ENCODE measurements at places on chromosomes 7 and 10.

DNA sequence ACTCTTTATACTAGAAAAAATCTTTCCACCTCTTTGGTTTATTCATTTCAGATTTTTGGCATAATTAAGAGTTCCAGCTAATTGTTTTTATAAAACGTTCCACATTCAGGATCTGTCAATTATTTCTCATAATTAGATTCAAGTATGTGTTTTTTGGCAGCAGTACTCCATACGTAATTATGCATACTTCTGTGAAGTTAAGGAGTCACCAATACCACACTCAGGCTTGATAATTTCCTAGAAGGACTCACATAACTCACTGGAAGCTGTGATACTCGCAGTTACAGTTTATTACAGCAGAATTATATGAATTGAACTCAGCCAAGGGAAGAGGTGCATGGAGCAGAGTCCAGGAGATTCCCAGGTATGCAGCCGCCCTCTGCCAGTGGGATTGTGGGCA, 290.5 kb upstream of the AKR1E2 start:
- no peak for DNase-seq

DNA sequence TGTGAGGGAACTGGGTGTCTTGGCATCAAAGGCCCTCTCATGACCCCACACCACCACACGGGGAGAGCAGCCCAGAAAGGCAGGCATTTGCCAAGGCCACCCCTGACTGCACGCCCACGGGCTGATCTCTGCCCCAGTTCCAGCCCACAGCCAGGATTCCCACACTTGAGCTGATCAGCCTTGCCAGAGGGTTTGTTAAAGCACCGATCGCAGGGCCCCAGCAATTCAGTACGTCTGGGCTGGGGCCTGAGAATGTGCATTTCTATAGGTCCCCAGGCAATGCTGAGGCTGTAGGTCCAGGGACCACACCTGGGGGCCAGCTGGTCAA, 103.9 kb downstream of the TNS3 start:
- no peak for DNase-seq

DNA sequence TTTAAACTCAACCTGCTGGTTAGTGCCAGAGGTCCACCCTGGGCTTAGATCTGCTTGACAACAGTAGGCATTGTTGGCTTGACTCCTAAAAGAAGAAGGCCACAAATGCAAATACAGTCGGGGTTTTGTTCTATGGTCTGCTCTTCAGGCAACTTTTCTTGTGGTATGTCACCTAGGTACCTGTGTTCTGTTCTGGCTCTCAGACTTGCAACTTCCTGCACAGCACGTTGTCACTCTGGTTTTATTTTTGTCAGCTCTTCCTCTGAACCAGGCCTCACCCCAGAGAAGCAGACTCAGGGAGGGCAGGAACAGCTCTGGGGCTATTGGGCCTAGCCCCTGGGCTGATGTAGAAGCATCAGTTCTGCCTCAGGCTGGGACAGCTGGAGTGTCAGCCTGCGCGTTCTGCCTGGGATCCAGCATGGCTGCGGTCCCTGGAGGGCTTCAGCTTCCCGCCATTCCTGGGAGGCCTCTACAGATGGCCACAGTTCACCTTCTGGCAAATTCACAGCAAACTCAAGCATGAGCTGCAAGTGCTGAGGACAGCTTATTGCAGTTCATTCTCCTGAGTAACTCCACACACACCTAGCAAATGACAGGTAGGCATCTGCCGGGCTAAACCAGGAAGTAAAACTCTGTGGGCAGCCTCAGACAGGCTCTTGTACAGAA, 11.0 kb upstream of the PDCD4 start:
- DNase-seq, result no peak

GRCh38 chr7:133957845-133958244, 169.3 kb upstream of the LRGUK start:
- DNase-seq, result no peak

- no peak for DNase-seq
These were observed 84.9 kb upstream of the TCERG1L start for GRCh38 chr10:131396121-131397050.

DNA sequence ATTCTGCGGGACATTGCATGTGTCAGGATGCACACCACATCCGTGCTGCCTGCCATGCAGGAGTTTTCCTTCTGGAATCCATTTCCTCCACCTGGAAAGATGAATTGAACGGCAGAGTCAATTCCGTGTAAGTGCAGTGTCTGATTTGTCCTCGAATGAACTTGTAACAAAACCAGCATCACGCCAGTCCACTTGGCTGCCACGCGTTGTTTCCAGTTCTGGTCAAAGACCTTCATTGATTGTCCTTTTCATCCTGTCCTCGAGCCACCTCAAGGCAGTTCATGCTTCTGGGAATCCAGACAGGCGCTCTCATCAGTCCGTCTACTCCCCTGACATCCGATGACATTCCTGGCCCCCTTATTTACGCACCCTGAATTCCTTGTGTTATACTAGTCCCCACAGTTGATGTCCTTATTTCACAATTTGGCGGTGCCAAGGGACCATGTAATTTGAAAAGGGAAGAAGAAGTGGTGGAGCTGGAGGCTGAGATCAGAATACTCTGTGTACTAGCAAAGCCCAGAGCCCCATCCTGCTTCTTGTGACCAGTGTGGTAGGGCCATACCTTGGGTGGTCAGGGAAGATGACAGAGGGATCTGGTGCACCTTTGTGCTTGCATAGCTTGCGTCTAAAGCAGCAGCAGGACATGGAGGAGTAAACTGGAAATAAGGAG, 502.2 kb downstream of the PLXNA4 start:
- DNase-seq, result no peak

GRCh38 chr10:28947171-28947570, 269.9 kb downstream of the BAMBI start:
- no peak for DNase-seq

- DNase-seq, result no peak
These were observed 178.3 kb downstream of the SEM1 start for GRCh38 chr7:96531331-96531730.

- DNase-seq, result no peak
These were observed 164.5 kb downstream of the PRPF18 start for GRCh38 chr10:13751191-13751764.

GRCh38 chr7:111638078-111638477, 75.8 kb upstream of the IMMP2L start:
- no peak for DNase-seq

DNA sequence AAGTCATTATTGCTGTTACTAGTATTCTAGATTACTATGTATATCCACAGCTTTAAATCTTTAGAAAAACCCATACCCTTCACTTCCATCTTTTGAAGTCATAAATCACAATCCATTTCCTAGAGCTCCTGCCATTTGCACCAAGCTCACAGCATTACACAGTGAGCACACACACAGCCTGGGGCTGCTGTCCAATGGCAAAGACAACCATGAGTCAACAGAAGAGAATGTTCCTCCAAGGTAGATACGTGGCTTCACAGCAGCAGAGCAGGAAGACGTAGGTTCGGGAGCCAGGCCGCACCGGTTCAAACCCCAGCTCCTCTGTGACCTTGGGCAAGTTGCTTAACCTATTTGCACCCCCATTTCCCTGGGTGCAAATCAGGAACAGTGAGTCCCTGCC, 234.6 kb downstream of the DIP2C start:
- DNase-seq, result no peak

- DNase-seq, result no peak
These were observed 473.0 kb downstream of the PLXDC2 start for GRCh38 chr10:20289070-20289828.

DNA sequence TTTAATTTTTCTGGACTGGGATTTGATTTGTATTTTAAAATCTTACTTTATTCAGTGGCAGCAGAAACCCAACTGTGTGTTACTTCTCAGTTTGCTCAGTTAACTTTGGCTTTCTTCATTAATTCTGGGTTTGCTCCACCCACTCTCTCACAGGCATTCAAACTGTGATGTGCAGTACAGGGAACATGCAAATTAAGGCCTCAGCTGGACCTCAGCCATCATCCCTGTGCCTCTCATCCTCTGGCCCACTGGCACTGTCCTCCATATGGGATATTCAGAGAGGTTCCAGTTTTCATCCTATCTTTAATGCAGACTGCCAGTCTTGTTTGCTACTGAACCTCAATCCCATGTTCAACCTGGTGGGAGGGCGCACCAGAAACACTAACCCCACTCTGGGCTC, 743.4 kb upstream of the IGFBP3 start:
- no peak for DNase-seq

- peak; percentile 16 for DNase-seq
These were observed 36.3 kb upstream of the TCF7L2 start for GRCh38 chr10:112913661-112914287.

- no peak for DNase-seq
These were observed 115.1 kb upstream of the ANTXRL start for GRCh38 chr10:46171661-46172060.

GRCh38 chr7:99137411-99138180, 6.3 kb downstream of the SMURF1 start:
- DNase-seq, result no peak

GRCh38 chr10:99337311-99337811, 8.2 kb downstream of the CNNM1 start:
- DNase-seq, result no peak

- no peak for DNase-seq
These were observed 37.2 kb downstream of the ERLIN1 start for GRCh38 chr10:100148353-100149211.

DNA sequence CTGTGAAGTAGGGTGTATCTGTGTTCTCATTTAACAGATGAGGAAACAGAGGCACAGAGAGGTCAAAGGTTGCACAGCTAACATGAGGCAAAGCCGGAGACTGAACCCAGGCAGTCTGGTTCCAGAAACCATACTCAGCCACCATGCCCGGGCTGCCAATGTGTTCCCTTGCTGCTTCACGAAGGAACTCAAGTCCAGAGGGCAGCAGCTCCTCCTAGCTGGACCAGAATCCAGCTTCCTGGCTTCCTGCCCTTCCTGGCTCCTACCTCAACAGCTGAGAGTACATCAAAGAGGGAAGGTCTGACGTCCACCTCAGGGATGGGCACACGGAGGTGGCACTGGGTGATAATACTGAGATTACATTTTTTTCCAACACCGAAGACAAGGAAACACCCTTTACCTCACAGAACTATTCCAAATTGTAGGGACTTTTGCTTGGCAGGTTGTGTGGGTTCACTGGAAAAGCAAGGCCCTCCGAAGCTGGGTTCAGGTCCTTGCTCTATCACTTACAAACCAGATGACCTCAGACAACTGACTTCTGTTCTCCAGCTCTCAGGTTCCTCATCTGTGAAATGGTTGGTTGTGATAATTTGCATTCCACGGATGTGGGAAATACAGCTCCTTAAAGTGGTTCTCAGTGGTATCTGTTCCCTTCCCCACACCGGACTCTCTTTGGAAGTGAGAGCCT, 154.1 kb upstream of the ZMIZ1 start:
- DNase-seq, result no peak

DNA sequence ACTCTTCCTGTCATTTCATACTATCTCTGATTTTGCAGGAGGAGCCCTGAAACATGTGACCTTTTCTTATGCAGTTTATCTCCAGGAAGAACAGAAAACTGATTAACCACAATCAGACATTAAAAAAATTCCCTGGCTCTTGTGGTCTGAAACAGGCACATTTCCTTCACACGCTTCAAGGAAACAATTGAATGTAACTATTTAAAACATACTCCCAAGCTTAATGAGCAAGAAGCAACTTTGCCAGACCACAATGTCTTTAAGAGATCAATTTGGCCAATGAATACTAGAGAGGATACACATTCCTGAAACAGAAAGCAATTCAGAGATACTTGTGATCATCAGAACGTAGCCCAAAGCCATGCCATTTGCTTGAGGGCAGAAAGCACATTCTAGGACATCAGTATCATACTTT, 65.8 kb downstream of the PIP4K2A start:
- peak; percentile 41 for DNase-seq

- DNase-seq, result no peak
These were observed 6.3 kb upstream of the ZNF503 start for GRCh38 chr10:75407713-75408508.

Measured in KBM-7 (cell line).